ENCODE measurements at places on chromosomes 3 and 15.
A peak's percentile ranks its signal among the peaks of the same experiment; 100 is the strongest.

DNA sequence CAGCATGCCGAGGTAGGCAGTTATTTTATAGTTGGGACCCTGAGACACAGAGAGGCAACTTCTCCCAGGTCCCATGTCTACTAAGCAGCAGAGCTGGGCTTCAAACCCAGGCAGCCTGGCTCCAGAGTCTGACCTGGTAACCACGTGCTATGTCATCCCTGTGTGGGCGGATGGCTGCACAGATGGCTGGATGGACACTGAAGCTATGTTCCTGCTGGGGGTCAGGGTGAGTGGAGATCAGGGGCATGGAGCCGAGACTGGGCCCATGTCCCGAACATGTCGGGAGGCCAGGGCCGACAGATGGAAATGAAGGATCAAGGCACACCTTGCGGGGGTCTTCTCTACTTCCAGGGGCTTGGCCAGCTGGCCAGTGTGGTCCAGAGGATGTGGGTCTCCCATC lies 9.3 kb upstream of the FBLN2 start:
- DNase-seq = no peak

DNA sequence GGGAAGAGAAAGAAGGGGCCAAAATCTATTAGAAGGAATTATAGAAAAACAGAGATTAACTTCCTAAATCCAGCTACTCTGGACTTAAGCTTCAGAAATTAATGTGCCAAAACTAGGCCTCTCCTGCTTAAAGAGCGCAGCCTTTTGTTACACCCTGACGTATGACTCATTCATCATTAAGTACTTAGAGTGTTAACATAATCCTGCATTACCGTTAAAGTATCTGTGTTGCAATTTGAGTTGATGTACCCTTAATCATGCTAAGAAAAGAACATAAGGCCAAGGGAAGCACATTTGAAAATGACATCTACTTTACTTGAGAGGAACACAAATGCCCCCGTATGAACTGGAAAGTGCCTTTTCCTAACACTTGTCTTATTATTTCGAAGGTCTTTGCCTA lies 7.9 kb downstream of the HTR3D start:
- peak; percentile 100 for DNase-seq

DNA sequence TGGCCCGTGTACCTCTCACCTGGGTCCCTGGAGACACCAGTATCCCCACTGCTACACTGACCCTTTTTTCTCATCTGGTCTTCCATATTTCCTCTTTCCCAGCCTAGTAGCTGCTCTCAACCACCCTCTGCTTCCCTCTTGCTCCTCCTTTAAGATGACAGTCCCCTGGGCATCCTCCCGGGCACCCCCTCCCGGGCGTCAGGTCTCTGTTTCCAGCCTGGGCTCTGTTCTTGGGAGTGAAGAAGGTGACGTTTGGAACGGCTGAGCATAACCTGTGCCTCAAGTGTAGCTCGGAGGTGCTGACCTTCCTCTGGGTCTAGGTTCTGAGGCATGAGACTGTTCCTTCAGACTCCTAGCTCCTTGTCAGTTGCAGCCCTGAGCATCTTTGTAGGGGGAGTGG lies 101.2 kb downstream of the VGLL4 start:
- DNase-seq = no peak

DNA sequence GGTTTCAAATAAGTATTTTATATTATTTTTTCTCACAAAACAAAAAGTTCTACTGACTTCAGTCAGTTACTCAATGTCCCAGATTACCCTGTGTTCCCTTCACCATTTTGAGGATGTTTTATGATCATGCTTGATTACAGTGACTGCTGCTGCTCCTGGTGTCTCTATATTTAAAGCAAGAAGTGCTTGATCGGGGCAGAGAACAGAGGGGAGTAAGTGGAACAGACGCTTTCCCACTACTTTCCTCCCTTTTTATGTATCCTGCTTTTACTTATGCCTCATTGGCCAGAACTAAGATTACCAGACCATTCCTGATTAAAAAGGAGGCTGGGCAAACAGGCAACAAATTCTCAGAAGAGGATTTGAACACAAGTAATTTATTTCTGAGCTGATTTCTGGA lies 612.1 kb downstream of the VGLL3 start:
- DNase-seq = no peak

- DNase-seq = no peak
Observed at GRCh38 chr3:169158379-169158778, 505.1 kb downstream of the MECOM start.

- no peak for DNase-seq
Observed at GRCh38 chr3:28598165-28598564, 249.5 kb upstream of the AZI2 start.

All from NCI-H524 treated with DMSO at 0.1 percent for 48 hours (cell line).